8988T (cell line): ENCODE measurements at places on chromosomes 4 and X.

DNA sequence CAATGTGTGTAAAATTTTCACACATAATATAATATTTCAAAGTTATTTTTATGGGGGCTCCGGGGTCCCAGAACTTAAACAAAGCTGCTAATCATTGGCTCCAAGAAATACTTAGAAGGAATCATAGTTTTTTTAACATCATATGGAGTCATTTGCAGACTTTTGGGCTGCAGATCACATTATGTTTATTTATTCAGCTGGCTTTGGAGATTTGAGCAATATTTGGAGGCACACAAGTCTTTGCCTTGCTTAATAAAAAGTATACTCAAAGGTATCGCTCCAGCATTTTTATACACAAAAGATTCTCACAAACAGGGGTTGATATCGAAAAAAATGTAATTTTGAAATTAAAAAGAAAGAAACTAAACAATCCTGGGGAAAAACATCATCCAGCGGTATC lies 382.5 kb upstream of the TENM3 start:
- DNase-seq = no peak

DNA sequence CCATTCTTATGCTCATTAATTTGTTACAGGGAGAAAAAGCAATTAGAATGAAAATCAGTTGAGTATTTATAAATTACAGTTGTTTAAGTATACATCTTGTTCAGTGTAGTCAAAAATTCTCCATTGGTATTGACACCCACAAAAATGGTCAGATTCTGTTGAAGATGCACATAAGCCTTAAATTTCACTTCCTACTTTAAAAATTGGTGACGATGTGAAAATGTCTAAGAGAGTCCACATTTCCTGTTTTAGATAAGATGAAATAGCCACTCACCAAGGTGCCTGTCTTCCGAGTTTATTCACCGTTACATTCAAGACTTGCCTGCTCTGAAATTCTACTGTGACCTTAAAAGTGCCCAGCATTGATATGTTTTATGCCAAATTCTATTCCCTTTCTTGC lies 93.6 kb downstream of the GPR143 start:
- no peak for DNase-seq

GRCh38 chr4:133474501-133474900 lies 325.4 kb downstream of the PCDH10 start:
- no peak for DNase-seq

- DNase-seq = no peak
Measured at GRCh38 chr4:183589461-183590099, 69.4 kb downstream of the RWDD4 start.

DNA sequence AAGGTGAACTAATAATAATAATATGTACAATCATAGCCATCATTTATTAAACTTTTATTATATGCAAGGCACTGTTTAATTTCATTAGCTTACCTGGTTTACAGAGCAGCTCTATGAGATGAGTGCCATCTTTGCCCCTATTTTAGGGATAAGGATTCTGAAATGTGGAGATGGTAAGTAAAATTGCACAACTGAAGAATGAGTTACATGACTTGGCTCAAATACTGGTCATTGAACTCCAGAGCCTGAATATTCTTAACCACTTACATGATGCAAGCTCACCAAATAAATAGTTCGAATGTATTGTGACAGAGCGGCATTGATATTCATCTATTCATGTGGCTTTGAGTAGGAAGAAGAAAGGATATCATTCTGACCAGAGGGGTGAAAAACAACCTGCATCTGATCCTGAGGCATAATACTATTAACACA lies 11.7 kb downstream of the ALB start:
- no peak for DNase-seq
